ENCODE measurements at places on chromosomes 12 and 14.

DNA sequence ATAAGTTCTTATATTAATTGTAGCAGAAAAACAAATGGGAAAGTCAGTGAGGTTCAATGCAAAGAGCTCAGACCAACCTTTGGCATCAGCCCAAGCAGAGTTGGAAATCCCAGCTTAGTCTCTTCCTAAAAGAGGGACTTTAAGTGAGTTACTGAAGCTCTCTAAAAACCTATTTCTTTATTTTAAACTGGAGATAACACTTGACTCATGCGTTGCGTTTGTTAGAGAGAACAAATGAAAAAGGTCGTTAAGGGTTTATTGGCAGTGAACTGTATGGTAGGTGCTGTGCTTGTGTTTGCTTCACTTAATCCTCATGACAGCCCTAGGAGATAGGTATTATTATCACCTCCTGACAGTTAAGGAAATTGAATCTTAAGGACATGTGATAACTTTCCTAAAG lies 396.5 kb downstream of the RAD51B start:
- DNase-seq: no peak

GRCh38 chr14:103078420-103078749 lies 5.6 kb upstream of the LBHD2 start:
- peak; percentile 79 for DNase-seq

DNA sequence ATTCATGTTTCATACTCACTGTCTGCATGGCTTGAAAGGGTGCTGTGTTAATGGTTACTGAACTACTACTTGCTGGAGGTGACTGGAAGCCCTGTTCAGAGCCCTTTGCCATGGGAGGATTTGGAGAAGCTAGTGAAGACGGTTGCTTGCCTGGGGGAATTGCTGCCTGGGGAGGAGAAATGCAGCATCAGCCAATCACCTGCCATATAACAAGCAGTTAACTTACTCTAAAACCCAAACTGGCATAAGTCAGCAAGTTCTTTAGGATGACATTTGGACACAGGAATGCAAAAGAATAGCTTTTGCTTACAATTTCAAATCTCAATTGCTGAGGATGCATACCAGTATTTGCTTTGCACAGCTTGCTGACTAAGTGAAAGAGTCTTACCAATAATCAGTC lies 23.4 kb upstream of the IPO8 start:
- DNase-seq: no peak

GRCh38 chr14:20197459-20197858 lies 6.8 kb downstream of the OR11G2 start:
- DNase-seq: no peak
